ENCODE measurements at places on chromosomes 2 and 18.

- no peak for DNase-seq
Measured at GRCh38 chr2:191618786-191619185, 59.1 kb upstream of the NABP1 start.

DNA sequence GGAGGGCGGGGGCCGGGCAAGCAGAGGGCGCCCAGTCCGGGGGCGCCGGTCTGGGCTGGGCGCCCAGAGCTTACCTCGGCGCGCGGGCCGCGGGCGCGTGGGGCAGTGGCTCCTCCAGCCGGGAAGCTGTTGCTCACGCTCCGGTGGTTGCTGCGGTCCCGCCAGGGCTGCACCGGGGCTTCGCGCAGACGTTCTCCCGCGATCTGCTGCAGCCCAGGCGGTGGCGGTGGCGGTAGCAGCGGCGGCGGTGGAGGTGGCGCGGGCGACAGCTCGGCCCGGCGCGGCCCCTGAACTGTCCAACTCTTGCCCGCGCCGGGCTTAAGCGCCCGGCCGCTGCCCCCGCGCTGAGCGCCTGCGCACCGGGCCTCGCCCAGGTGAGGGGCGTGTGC is 391 bp downstream of the ZNF385B start:
- no peak for DNase-seq

GRCh38 chr2:29014811-29015421 is 33.8 kb downstream of the TOGARAM2 start:
- DNase-seq = peak; percentile 76

DNA sequence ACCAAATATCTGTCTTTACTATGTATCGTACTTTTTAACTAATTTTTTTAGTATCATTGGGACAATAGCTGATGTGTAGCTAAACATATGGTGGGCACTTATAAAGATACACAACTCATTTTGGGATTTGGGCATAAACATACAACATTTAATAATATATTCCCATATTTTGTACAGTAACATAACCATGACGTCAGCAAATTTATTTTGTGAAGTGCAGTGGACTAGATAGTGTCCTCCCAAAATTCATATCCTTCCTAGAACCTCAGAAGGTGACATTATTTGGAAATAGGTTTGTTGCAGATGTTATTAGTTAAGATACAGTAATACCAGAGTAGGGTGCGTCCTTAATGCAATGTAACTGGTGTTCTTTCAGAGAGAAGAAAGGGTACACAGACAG is 356.7 kb downstream of the CDH7 start:
- no peak for DNase-seq

GRCh38 chr2:5986801-5987787 is 294.9 kb downstream of the SOX11 start:
- DNase-seq = no peak

Measured in stimulated activated naive CD4-positive, alpha-beta T cell (primary cell).